ENCODE measurements at places on chromosomes 3 and 15.

GRCh38 chr3:72629191-72629631 lies 219.0 kb downstream of the SHQ1 start:
- DNase-seq, result no peak

DNA sequence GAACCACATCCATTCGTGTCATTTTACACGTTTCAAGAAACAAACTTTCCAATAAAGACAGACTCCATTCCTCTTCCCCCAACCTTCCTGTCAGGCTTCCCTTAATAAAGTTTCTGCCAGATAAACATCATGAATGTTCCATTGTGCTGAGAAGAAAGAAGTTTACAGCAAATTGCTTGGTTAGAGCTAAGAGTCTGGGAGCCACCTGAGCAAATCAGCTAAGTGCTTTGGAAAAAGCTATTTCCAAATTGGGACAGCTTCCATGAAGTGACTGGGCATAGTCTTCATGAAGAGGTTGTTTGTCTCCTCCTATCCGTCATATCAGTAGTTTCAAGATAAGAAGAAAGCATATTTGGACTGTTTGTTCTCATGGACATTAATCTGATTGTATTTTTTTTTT lies 77.0 kb downstream of the MAGI1 start:
- no peak for DNase-seq

DNA sequence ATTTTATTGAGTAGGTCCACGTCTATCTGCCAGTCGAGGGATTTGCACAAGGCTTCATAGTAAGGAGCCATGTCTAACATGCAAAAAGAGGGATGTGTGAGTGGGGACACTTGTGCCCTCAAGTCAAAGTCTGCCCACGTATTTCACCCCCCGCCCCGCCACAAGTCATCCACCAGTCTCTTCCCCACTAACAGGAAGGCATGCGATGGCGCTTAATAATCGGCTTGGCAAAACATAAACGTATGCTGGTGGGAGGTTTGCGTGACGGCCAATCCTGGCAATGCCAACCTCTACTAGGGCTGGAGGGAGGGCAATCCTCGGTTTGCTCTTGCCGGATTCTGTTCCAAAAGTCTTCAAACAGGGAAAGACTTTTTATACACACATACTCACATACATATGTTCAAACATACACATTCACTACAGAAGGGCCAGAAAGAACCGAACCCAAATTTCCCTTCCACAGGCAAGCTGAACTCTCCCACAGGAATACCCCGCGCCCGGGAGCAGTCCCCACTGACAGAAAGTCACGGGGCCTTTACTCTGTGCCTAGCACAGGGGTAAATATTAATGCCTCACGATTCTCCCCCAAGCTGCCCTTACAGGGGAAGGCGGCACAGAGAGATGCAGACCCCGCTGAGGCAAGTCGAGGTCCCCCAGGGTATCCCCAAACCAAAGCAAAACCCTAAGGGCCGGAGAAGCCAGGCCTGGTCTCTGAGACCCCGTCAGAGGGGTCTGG lies 675 bp downstream of the PSMD6 start:
- no peak for DNase-seq

DNA sequence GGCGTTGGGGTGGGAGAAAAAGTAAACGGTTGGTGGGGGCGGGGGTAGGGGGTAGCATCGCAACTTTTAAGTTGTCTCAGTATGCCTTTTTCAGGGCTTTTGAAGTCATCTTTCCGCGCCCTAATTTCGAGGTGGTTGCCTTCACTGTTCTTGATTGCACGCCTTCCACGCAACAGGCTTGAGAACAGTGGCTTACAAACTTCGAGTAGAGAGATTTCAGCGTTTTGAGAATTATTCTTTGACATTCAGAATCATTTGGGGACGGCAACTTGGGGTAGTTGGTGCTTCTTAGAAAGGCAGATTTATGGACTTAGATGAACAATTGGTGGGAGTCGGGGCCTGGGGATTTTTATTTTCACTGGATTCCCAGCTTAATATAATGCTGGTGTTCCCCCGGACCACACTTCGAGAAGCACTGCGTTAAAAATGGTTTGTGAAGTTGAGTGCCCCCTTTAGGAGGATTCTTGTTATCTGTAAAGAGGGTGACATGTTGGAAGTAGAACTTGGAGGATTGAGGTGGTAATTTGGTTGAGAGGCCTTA lies 880 bp downstream of the PPP4R2 start:
- DNase-seq, result peak; percentile 50

- DNase-seq, result peak; percentile 72
Observed at GRCh38 chr3:29525254-29525881, 244.5 kb downstream of the RBMS3 start.

DNA sequence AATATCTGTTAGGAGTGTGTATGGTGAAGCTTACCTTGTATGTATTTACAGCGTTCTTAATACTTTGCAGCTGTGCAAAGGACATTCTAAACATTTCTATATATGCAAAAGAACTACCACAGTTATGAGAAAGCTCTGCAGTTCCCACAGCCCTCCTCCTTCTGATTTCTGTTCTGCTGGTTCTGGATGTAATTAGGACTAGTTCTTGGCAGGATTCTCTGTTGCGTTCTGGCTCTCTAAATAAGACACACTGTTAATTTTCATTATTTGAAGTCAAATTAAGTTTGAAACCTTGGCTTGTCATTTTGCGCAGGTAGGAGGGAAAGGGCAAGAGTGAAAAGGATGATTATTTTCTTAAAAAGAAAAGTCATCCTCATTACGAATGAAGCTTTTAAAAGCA lies 76.4 kb downstream of the FNDC3B start:
- no peak for DNase-seq

DNA sequence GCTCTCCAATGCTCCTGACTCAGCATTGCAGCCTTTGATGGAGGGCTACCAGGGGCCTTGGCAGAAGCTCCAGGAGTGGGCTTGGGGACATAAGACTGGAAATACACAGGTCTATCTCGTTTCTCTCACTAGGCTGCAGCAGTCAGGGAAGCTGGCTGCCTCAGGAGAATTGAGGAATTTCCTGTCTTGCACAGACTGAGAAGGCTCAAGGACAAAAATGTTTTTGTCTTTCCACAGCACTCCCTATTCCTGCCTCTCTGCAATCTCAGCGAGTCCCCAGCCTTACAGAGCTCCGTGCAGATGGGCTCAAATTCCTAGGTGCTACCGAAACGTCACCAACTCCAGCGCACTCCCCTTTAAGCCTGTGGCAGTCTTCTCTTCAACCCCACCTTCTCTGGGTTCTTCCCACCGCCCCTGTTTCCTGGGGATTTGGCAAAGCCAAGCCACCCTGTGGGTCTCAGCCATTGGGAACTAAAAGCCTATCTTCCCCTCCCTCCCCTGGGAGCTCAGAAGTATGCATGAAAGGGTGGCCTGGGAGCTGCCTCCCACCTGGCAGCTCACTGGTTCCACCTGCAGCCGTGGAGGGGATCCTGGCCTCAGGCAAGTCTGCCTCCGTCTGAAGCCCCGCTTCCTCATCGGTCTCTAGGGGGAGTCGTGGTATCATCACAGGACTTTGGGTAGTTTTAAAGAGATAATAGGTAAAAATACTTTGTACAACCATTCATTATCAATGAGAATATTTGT lies 322.6 kb upstream of the FRG2C start:
- no peak for DNase-seq

DNA sequence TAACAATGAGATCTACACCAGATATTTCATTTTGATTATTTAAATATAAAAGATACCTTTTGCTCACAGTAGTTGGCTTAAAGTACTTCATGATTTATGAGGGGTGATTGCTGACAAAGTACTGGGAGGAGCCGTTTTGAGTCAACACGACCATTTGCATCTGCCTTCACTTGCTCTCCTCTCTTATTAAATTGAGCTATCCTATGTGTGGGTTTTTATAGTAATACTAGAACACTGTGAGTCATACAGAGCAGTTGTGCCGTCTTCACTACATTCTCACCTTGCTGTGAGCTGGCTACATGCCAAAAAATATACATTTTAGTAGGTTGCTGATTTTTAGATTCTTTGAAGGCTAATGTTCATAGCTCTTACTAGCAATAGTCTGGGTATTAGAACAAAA lies 161.2 kb downstream of the ALCAM start:
- DNase-seq, result no peak

GRCh38 chr15:95291898-95292472 lies 1038.5 kb upstream of the NR2F2 start:
- DNase-seq, result no peak

DNA sequence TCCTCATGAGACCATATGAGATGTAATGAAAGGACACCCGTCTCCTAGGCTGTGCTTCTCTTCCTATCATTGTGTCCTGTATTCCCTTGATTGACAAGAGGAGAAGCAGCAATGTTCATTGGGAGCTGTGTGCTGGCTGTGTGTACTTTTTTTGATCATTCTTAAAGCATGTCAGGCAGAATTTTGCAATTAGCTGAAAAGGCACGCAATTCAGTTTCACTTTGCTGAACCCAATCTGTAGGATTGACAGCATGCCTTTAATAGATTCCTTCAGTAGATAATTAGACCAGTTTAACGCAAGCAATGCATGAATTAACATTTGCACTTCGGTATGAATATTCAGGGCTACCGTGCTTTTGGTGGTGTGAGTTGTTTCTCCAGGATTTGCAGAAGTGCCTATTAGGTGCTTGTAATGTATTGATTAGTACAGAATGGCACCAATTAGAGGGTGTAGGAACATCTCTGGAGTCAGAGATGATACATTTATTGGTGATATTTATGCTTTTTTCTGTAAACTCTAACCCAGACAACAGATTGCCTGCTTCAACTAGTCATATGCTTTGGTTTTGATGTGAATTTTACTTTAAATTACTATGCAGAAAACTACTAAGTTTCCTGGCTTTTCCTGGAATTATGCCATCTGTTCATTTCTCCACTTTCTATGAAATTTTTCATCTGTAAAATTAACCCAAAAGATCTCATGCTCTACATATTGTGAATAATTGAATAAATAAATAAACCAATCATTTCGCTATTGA lies 114.3 kb downstream of the NSUN3 start:
- DNase-seq, result no peak

DNA sequence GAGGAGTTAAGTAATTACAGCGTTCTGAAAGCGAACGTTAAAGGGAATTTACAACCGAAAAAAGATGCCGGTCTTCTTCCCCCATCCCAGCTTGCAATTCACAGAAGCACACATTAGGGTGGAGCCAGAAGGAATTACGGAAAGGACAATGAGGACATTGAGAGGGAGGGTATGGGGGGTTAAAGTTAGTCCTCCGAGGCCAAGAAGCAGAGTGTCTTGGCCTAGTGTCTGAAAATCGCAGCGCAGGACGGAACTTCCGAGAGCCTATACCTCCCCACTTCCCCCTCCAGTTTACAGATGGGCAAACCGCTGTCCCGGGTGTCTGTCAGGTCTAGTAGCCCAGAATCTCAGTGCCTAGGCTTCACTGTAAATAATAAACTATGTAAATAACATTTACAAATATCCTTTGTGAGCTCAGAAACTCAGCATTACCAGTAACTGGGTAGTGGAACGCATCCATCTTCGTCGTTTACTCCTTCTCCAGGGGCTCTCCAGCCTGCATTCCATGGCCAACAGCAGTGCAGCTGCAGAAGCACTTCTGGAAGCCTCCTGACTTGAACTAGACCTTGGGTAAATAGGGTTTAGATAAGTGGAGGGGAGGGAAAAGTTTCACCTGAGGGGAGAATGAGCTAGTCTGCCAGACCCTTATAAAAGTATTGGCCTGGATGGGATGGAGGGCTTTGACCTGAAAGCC lies 922 bp downstream of the ADPRH start:
- peak; percentile 70 for DNase-seq

DNA sequence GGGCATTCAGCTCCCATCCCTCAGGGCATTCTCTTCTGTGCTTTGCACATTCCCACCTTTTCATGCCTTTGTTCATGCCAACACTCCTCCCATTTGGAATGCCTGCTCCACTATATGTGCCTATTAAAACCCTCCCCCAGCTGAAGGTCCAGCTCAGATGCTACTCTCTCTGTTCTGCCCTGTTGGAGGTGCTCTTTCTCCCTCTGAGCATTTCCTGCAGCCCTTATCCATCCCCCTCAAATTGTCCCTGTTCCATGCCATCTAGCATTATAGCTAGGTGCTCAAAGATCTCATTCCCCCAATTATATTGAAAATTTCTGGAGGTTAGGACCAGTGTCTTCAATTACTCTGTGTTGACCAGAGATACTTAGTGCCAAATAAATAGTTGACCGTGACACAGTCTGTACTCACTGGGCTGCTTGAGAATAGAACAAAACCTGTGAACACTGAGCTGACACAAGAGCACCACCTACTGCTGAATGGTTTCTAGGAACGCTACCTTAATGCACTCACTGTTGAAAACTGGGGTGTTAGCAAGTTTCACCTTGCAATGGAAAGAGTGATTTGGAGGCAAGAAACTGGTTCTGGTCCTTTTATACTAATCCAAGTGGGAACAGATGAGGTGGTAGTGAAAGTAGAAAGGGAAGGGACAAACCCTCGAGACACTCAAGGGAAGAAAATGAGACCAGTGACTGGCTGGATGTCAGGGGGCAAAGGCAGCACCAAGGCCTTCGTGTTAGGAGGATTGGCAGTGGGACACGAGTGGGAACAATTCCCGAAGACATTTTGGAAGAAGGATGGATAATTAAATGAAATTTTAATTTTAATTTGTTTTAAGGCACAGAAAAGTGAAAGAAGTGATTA lies 289.8 kb upstream of the ROPN1 start:
- DNase-seq, result no peak

- DNase-seq, result no peak
Observed at GRCh38 chr3:16357186-16358121, 92.4 kb downstream of the OXNAD1 start.

DNA sequence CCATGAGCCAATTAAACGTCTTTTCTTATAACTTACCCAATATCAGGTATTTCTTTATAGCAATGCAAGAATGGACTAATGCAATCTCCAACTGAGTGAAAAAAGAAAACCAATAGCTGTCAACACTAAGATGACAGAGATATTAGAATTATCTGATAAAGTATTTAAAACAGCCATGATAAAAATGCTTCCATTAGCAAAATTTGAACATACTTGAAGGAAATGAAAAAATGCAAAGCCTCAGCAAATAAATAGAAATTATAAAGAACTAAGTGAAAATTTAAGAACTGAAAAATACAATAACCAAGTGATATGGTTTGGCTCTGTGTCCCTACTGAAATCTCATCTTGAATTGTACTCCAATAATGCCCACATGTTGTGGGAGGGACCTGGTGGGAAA lies 99.6 kb downstream of the BOC start:
- DNase-seq, result no peak

- DNase-seq, result no peak
Observed at GRCh38 chr3:144121661-144122060, 150.0 kb downstream of the DIPK2A start.

DNA sequence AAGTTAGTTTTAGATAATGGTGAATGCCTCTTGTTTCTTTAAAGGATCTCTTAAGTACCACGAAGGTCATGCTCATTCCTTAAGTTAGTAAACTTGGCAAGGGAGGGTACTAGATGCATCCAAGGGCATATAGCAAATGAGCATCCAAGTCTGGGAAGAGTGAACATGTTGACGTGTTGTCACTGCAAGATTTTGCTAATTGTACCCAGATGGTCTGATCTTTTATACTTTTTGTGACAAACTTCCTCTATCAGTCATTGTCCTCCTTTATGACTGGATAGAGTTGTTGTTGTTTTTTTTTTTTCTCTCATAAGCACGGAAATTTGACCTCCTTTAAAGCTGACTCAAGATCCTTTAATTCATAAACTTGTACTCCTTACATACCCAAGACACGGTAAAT lies 121.3 kb downstream of the CHST2 start:
- DNase-seq, result no peak

Measured in hindlimb muscle (tissue), 1 donor.